ENCODE measurements at places on chromosomes 1 and 21. TPM values are rescaled to one million over a fixed set of nuclear protein-coding genes. Genes with fewer than 3 reads are reported as not detected.

CRYBG2 gene
- 1.8 TPM for total RNA-seq

- H3K36me3 ChIP-seq: no peaks in the 10 kb centered on the region
- H3K27me3 ChIP-seq: no peaks in the 10 kb centered on the region
- no peaks in the 10 kb centered on the region for H3K4me1 ChIP-seq
- H3K4me3 ChIP-seq: no peak overlapping the region
- no peak for DNase-seq
- H3K27ac ChIP-seq: no peak overlapping the region
Measured at GRCh38 chr1:96980448-96980847, 258.9 kb downstream of the PTBP2 start.

SLC25A34 gene
- total RNA-seq: 7.0 TPM

DNA sequence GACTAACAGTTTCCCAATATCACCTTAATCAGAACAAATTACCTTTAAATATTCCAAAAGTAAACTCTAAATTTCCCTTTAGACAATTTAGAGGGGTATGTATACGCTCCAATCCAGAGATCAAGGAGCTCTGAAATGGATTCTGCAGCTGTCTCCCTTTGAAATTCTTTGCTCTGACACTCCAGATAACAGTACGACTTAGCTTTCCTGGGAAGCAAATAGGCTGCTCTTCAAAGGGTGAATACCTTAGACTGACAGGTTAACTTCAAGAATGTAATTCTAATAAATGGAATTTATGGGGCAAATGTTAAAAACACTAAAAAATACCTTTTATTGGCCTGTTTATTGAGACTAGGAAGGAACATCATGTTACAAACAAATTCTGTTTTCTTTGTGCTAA is 357.2 kb downstream of the USP25 start:
- H3K27ac ChIP-seq: no peak overlapping the region
- no peak for DNase-seq
- no peaks in the 10 kb centered on the region for H3K4me1 ChIP-seq
- no peaks in the 10 kb centered on the region for H3K36me3 ChIP-seq
- H3K4me3 ChIP-seq: no peak overlapping the region

WDR64 gene
- not detected for total RNA-seq

ADAM30 gene
- not detected for total RNA-seq

- no peak for DNase-seq
- no peaks in the 10 kb centered on the region for H3K4me1 ChIP-seq
- no peak overlapping the region for H3K4me3 ChIP-seq
- H3K36me3 ChIP-seq: no peaks in the 10 kb centered on the region
- no peak overlapping the region for H3K27ac ChIP-seq
- no peaks in the 10 kb centered on the region for H3K27me3 ChIP-seq
Measured at GRCh38 chr1:177007437-177008161, 156.9 kb downstream of the ASTN1 start.

Measured in B cell (primary cell).